ENCODE measurements at places on chromosomes 5 and 9. TPM values are rescaled to one million over a fixed set of nuclear protein-coding genes. Genes with fewer than 3 reads are reported as not detected.
A peak's percentile ranks its signal among the peaks of the same experiment; 100 is the strongest.

DNA sequence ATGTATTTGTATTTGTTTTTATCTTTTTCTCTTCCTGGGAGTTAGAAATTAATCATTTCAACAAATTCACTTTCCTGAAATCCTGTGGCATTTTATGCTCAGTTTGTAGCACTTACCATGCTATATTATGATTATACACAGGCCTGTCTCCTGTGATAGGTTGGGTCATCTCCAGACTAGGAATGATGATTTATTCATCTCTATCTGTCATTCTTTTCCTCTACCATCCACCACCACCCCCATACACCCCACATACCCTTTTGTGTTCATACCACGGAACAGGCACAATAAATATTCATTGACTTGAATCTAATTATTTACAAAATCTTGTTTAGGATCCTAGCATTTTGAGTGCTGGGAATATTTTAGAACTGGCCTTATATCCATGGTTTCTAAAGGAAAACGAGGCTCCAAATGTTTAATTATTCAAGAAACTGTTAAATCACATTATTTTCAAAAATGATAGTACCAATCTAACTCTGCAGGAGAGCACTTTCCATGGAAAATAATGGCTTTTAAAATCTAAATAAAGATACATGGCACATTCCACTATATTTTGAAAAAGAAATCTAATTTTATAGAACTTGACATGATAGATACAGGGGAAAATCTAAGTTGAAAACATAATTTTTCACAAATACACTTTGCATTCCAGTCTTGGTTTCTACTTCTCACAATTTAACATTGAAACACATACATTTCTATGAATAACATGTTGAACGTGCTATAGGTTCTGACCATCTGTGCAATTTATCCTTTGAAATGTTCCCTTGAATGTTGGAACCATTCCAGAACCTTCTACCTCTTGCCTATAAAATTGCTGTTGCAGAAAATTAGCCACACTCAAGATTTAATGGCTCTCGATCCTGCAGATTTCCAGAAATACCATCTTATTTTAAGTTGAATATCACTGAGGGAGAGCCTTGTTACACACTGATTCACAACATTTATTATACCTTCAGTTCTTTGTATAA, 89.3 kb downstream of the STARD4 start:
- DNase-seq = no peak

ADAMTS6 gene
- total RNA-seq = 0.96 TPM

HTR1A gene
- not detected for total RNA-seq

GRCh38 chr5:54443270-54443669, 12.2 kb upstream of the HSPB3 start:
- DNase-seq = no peak

DNA sequence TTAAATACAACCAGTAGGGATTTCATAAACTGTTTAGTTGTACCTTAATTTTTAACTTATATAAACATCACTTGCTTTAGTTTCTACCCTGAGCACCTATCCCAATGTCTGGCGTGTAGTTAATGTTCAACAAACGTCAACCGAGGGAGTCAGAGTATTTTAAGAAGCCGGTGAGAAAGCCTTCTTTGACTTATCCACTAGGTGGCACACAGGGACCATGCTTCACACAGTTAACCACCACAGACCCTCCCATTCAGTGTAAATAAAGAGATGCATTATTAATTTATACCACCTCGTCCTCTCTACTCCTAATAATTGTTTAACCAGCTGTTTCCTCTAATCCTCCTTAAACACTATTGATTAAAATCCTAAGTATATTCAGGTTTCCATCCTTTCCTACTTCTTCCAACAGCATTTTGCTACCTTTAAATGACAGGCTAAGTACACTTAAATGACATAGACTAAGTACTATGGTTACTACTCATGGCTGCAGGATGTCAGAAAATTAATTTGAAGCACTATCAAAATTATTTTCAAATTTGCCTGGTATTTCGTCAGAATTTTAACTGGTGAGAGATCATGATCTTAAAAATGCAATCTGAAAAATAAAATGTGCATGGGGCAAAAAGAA, 2.3 kb downstream of the HAPLN1 start:
- peak; percentile 46 for DNase-seq

GRCh38 chr9:103789686-103790085, 304.4 kb upstream of the SMC2 start:
- no peak for DNase-seq

CTSL gene
- 4.6 TPM for total RNA-seq

- DNase-seq = no peak
These were observed 55.8 kb upstream of the TMC1 start for GRCh38 chr9:72465593-72465984.

GRCh38 chr9:83449166-83449565, 89.0 kb downstream of the FRMD3 start:
- DNase-seq = no peak

GRCh38 chr5:142800776-142801494, 30.8 kb downstream of the ARHGAP26 start:
- peak; percentile 72 for DNase-seq

KIF12 gene
- total RNA-seq = not detected

GRCh38 chr9:88536023-88536324, 996 bp downstream of the NXNL2 start:
- DNase-seq = peak; percentile 5

TAF11L10 gene
- not detected for total RNA-seq

INSL4 gene
- not detected for total RNA-seq

DNA sequence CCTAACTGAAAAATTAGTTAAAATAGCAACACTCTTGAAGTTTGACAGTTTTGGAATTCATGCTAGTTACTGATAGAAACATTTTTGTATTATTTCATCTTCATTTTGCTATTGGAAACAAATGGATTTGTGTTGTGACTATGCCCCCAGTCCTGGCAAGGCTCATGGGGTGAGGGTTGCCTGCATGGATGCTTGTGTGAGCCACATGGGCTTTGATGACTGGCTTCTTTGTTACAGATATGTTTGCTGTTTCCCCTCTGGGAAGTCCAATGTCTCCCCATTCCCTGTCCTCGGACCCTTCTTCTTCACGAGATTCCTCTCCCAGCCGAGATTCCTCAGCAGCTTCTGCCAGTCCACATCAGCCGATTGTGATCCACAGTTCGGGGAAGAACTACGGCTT, 44.2 kb downstream of the CD180 start:
- DNase-seq = no peak

PCDHGA7 gene
- total RNA-seq = not detected

FAT2 gene
- total RNA-seq = not detected

- no peak for DNase-seq
These were observed 935.2 kb upstream of the DMAC1 start for GRCh38 chr9:8734760-8735159.

SLC45A2 gene
- total RNA-seq = not detected

DDX4 gene
- not detected for total RNA-seq

DNA sequence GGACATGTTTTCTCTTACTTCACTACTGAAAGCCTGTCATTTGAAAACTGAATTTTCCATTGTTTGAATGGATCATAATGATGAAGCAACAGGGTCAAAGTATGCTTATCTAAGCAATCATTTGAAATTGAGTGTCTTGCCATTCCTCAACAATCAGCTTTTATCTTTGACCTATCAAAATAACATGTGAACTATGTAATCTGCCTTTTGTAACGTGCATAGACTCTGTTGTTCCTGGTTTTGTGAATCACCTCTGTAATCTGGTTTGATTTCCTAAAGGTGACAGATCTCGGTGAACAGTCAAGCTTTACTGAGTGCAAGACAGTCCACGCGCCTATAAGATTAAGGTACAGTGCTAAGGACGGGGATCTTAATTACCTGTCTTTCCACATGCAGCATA, 3.3 kb downstream of the MEF2C start:
- DNase-seq = no peak

DNA sequence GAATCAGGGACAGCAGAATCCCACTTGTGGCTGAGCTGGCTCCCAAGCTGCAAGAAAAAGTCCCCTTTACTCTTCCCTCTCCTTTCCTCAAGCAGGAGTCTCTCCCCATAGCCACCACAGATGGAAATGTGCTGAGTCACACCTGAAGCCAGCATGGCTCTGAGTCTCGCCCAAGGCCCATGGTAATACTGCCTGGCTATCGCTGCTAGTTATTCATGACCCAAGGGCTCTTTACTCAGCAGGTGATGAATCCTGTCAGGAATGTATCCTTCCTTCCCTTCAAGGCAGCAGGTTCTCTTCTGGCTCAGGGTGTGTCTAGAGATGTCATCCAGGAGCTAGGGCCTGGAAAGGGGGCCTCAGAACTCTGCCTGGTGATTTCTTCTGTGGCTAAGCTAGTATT, 403.3 kb upstream of the PTPRD start:
- DNase-seq = no peak

- peak; percentile 84 for DNase-seq
These were observed 285.0 kb downstream of the RFX3 start for GRCh38 chr9:3240656-3241268.

DNA sequence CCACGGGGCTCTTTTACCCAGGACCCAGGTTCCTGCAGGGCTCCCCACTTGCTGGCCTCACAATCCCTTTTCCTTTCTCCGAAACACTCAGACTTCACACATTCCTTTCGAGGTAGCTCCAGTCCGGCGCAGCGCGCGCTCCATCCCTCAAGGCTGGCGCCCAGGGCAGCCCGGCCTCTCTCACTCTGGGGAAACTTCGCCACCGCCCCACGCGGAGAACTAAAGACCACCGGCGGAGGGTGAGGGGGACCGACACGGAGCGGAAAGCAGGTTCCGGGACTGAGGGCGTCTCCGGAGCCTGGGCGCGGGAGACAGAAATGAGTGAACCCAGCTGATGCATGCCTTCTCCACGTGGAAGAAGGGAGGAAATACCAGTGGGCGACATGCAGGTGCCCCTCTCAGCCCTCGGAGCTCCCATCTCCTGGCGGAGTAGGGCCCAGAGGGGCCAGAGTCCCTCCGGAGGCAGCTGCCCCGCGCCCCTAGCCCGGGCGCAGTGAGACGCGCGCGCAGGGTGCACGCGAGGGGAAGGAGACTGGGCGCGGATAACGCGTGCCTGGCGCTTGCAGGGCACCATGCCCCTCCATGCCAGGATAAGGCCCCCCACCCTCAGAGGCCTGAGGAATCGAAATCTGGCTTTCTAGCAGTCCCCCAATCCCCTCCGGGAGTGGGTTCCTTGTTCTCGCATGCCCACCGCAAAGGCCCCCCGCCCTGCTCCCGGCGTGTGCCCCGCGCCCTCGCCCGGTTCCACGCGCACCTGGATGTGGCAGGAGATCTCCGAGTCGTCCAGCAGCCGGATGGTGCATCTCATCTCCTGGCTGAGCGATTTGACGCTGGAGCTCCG, 650 bp downstream of the FRMD3 start:
- DNase-seq = no peak

- DNase-seq = no peak
These were observed 31.7 kb downstream of the DOCK2 start for GRCh38 chr5:169668732-169669131.

DNA sequence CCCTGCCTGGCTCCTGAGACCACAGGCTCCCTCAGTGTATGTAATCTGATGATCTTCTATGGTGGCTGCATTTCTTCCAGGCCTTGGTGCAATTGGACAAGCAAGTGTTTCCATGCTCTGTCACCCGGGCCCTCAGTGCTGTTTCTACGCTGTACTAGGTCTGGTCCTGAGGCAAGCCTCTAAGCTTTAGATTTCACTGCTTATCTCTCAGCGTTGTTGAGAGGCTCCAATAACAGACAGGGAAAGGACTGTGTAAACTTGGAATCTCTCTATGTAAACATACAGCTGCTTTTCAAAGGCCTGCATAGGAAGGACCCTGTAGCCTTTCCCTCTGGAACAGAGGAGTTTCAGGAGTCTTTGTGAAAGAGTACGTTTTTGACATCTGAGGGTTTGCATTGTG, 38.6 kb upstream of the NFIB start:
- DNase-seq = no peak

All from activated CD4-positive, alpha-beta T cell treated with anti-CD3 and anti-CD28 coated beads for 36 hours (primary cell).